Left lobe of liver (tissue), 2 donors: ENCODE measurements at places on chromosomes 4 and X. TPM values are rescaled to one million over a fixed set of nuclear protein-coding genes. Genes with fewer than 3 reads are reported as not detected.

- no peak for DNase-seq
These were observed 273.3 kb downstream of the TRIML1 start for GRCh38 chr4:188412499-188412898.

- DNase-seq, result peak; percentile 70
These were observed 74.0 kb upstream of the BCOR start for GRCh38 chrX:40171513-40172400.

DNA sequence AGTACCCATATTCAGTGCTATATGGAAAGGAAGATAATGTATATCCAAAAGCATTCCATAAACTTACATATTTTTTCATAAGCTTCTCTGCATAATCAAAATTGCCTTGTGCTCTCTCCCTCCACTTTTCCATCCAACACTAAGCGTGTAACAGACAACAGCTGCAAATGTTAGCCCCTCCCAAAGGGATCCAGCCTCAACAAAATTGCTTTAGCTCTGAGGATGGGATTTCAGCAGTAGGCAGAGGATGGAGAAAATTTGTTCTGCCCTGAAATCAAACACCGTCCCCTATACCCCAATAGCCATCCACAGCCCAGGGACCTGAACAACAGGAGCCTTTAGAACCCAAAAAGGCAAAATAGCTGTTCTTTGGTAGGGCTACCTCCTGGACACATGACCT is 28.8 kb upstream of the FGF13 start:
- DNase-seq, result no peak

- no peak for DNase-seq
These were observed 1430.4 kb upstream of the TENM3 start for GRCh38 chr4:180812783-180813182.

DNA sequence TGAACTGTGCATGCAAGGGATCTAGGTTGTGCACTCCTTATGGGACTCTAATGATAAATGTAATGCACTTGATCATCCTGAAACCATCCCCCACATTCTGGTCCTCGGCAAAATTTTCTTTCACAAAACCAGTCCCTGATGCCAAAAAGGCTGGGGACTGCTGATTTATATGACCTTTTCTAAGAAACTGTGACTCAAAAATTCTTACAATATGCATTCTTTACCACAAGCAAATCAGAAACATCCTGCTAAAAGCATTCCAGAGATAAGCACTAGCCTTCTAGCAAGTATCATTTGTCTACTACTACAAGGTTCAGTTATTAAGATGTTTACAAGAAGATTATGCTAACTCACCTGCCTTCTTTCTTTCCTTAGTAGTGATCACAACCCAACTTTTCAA is 166.5 kb upstream of the PCDH7 start:
- no peak for DNase-seq

- DNase-seq, result no peak
These were observed 6.0 kb downstream of the PALLD start for GRCh38 chr4:168502861-168503260.

DNA sequence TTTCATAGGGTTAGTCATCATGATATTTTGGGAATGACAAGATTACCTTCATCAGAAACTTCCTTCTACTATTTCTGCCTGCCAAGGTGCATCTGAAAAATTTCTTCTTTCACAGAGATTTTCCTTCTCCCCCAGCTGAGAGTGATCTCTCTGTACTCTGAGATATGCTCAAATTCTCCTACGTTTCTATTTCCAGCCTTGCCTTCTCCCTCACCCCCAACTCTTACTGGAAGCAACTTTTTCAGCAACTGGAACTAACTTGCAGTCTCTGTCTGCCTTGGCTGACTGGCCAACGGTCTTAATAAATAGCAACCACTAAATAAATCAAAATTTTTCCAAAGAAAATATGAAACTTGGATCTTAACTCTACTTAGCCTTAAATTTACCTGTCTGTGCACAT is 122.3 kb downstream of the MAML3 start:
- DNase-seq, result no peak

DNA sequence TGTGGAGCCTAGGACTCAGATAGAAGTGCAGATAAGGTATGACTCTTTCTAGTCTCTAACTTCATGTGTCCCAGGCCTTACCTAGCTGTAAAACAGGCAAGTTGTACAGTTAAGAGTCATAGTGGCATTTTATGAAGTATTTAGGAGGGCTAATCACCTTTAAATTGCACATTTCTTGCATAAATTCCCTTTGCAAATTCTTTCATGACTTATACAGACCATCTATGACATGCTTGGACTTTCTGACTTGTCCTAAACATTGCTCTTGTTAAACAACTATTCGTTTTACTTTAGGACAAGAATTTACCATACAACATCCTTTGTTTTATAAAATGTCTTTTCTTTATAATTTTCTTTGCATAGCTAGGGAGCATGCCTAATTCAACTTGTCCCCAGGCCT is 7.8 kb upstream of the RRAGB start:
- no peak for DNase-seq

GRCh38 chrX:39603230-39603629 is 494.5 kb downstream of the BCOR start:
- DNase-seq, result no peak

DNA sequence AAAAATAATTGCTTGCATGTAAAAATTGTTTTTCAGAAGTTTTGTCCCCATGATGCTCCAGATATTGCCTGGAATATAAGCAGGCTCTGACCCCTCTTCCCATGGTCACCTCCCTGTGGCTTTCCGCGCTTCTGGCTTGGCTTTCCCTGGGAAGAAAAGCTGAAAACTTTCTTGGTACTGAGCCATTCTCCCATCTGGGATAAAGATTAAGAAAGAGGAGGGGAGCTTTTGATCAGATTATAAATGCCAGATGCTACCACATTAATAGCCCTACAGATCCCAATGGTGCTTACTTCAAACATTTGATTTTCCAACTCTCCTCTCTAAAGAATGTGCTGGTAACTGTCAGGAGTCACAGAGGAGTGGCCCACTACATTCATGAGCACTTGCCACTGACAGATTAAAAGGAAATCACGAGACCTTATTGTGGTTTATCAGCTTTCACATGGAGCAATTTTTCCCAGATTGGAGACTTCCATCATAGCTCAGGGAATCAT is 54.4 kb upstream of the GAB1 start:
- no peak for DNase-seq

DNA sequence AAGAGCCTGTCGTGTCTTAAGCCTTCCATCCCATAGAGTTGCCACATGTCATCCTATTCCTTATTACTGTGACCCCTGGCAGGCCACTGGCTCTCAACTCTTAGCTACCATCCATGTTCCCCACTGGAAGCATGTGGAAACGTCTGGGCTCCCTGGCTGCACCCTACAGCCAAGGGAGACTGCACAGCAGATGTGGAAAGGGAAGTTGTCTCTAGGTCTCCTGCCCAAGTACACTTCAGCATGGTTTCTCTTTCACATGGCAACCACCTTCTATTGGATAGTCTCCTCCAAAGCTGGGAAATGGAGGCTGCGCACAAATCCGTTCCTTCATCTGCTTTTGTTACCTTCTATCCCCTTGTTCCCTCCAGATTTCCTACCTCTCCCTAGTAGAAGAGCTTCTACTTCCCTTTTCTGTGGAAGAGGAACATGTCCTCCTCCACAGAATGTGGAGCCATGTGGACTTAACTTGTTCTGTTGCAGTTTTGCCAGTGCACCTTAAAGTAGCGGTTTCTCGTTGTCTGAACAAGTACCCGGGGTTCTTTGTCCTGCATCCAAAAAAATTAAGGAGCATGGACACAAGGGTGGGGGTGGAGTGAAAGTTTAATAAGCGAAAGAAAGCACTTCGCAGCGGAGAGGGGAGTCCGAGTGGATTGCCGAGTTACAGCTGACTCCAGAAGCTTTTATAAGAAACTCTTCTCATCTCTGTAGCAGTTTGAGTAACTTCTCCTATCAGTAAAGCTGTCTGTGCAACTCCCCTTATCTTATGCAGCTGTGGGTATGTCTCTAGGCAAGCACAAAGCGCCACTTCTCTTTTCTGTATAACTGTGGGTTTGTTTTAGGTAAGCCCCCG is 52.5 kb downstream of the HMGB2 start:
- DNase-seq, result no peak

The GPR34 gene
- total RNA-seq, result 1.2 TPM

The NAP1L5 gene
- 1.2 TPM for total RNA-seq

The PLAC1 gene
- not detected for total RNA-seq

The ARHGAP24 gene
- total RNA-seq, result 6.8 TPM

The NR3C2 gene
- total RNA-seq, result 12.0 TPM
